ENCODE measurements at places on chromosomes 13 and 19.

- DNase-seq: no peak
These were observed 423.6 kb downstream of the NDFIP2 start for GRCh38 chr13:79904581-79904980.

DNA sequence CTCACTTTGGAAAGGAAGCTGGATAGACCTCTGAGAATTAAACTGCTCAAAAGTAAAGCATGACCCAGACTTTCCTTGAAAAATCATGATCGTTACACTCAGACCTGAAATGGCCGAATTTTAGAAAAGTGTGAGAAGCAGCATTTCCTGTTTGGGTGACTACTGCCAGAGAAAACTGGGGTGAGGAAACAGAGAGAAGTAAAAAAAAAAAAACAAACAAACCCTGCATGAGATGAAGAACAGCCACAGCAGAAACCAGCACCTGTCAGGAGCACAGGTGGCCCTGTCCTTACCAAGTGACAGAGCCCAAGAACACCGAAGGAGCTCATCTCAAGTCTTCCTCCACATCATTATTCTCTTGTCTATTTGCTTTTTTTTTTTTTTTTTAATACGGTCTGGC, 12.0 kb upstream of the ADPRHL1 start:
- no peak for DNase-seq

GRCh38 chr13:75395066-75395465, 86.9 kb downstream of the TBC1D4 start:
- DNase-seq: no peak

GRCh38 chr19:31818798-31819105, 469.5 kb upstream of the TSHZ3 start:
- DNase-seq: no peak

GRCh38 chr13:60230593-60230992, 66.9 kb upstream of the DIAPH3 start:
- DNase-seq: no peak
